Stimulated activated CD8-positive, alpha-beta memory T cell treated with anti-CD3 and anti-CD28 coated beads, Interleukin-7, amount 100 ng/mL, for 48 hours (primary cell): ENCODE measurements at places on chromosomes 5 and 9.

DNA sequence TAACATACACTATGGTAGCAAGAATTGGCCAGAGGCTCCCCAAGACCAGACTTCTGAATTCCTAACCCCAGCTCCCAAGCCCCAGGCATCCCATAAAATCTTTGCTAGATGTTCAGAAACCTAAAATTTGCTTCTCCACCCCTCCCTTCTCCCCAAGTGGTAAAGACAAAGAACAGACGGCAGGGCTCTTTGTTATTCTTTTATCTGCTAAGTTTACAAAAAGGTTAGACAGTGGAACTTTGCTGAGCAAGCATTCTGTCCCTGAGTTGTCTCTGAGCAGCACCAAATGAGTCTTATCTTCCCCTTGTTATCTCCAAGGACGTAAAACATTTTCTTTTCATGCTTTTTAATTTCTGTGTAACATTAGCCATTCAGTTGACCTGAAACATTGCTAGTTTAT, 30.2 kb downstream of the TJP2 start:
- DNase-seq = no peak

DNA sequence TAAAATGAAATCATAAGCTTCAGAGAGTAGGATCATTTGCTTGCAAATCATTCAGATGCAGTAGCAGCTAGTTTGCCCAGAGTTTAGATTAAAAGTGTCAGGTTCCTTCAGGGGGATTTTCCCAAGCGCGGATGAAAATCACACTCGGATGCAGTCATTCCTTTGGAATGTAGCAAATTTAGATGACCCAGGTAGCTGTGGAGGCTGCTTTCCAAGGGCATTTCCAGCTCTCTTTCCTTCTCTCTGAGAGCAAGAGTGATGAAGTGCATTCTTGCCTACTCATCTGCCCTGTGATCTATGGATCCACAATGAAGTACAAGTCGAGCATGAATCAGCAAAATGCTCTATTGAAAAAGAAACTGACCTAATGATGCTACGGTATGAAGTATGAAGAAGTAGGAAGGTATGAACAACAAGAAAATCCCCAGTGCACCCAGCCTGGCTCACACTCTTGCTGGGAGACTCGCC, 200.2 kb downstream of the PLK2 start:
- no peak for DNase-seq

DNA sequence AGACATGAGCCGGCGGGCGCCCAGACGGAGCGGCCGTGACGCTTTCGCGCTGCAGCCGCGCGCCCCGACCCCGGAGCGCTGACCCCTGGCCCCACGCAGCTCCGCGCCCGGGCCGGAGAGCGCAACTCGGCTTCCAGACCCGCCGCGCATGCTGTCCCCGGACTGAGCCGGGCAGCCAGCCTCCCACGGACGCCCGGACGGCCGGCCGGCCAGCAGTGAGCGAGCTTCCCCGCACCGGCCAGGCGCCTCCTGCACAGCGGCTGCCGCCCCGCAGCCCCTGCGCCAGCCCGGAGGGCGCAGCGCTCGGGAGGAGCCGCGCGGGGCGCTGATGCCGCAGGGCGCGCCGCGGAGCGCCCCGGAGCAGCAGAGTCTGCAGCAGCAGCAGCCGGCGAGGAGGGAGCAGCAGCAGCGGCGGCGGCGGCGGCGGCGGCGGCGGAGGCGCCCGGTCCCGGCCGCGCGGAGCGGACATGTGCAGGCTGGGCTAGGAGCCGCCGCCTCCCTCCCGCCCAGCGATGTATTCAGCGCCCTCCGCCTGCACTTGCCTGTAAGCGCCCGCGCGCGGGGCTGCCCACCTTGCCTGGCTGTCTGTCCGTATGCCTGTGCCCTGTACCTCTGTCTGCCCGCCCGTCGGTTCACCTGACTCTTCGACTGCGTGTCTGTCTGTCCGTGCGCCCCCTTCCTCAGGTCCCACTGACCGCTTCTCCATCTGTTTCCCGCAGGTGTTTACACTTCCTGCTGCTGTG, 412 bp downstream of the FGF18 start:
- DNase-seq = no peak

GRCh38 chr9:34443533-34443932, 14.8 kb downstream of the FAM219A start:
- no peak for DNase-seq

DNA sequence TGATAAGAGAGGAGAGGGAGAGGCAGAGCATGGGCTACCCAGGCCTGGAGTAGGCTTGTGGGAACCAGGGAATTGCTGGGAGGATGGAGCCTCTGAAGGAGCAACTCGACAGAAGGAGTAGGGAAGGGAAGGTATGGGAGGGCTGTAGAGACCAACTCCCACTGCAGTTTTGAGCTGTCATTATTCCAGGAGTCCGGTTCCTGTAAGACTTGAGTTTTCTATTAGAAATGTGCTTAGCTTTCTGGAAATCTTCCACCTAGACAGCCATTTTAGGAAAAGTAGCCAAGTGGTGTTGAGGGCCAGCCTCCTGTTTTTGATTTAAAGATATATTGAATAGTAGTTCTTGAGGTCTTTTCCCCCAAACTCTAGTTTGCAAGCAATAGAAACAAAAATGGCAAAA, 323.5 kb downstream of the LRRC70 start:
- no peak for DNase-seq

DNA sequence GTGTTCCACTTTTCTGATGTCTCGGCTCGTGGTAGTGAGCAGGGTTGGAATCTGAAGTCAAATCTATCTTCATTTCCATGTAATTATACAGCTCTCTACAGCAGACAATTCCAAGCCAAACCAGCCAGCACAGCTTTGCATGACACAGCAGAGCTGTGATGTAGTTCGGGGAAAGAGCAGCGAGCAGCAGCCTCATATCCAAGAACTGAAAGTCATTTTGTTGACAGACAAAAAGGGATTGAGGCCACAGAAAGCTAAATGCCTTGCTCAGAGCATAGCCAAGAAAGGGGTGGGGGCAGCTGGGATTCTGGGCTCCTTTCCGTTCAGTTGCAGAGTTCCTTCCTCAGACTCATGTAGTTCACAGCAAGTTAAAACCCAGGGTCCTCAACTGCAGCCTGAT, 32.1 kb downstream of the LCP2 start:
- DNase-seq = no peak

- no peak for DNase-seq
These were observed 107.3 kb upstream of the ALDH1B1 start for GRCh38 chr9:38285236-38285635.

DNA sequence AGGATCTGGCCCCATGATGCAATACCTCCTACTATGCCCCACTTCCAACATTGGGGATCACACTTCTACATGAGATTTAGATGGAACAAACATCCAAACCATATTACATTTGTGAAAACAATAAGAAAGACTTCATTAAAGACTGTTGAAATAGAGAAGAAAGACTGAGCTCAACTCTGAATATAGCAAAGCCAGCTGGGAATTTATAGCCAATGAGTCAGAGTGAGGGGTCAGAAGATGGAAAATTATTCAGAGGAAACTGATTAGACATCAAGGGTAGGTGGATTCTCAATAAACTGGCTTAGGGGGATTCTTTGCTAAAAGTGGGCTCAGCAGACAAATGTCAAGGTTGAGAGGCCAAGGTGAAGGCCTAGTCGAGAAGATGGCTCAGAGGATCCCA, 25.6 kb downstream of the BTF3 start:
- no peak for DNase-seq

GRCh38 chr5:64165500-64166200, at the start of gene RNF180:
Gene RNF180, plus strand, starts transcription at chr5:64165843. Its CDS starts 34,965 bp downstream, at chr5:64200808.
- DNase-seq = no peak

GRCh38 chr5:63803165-63803564, 159.1 kb downstream of the HTR1A start:
- DNase-seq = no peak

GRCh38 chr9:117656002-117656401, 48.2 kb upstream of the TLR4 start:
- DNase-seq = no peak

DNA sequence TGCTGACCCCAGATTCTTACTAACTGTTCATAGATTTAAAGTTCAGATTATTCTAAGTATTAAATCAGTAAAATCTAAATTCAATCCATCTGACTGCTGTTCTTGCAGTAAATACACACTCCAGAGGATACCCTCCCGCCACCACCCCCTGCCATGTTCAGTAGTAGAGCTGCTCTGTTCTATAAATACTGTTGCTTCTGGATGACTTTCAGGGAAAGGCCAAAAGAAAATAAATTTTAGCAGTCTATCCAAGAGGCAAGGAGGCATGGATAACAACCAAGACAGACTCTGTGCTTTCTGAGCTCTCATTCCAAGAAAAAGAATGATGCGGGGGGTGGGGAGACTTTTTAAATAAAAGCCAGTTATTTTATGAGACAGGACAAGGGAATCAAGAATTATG, 115.1 kb downstream of the ADAMTS6 start:
- DNase-seq = no peak

DNA sequence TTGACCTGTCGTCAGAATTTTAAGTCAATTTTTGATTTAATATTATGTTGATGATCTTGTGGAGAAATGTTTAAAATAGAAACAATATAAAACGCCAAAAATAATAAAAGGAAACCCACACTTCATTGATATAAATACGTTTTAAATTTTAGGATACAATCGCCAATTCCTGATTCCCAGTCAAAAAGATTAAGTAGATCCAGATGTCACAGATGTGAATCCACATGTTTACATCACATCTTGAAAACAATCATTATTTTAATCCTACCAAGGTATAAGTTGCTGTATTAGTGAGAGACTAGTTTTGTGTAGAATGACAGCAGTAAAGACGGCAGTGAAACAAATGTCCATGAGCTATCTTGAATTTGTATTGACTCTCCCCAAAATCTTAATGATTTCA, 4.9 kb downstream of the TAS2R1 start:
- DNase-seq = no peak

- no peak for DNase-seq
These were observed 9.4 kb downstream of the SRD5A1 start for GRCh38 chr5:6642655-6643054.

DNA sequence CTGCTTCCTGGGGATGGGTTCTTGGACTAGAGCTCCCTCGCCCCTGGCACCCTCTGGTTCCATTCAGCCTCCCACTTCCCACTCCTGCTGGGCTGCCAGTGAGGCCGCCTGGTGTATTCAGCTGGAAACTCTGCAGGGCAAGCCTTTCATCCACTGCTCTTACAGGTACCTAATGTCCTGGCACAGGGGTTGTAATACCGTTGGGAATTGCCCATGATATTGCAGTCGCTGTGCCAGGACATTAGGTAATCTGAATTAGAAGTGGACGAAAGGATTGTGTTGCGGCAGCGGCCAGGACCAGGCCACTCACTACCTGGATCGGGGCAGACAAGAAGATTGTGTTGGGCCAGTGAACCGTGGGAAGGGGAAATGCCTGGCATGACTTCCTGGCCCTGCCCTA, 13.1 kb downstream of the TMOD1 start:
- no peak for DNase-seq

- DNase-seq = no peak
These were observed 344.8 kb downstream of the ZNF608 start for GRCh38 chr5:124401476-124402143.

DNA sequence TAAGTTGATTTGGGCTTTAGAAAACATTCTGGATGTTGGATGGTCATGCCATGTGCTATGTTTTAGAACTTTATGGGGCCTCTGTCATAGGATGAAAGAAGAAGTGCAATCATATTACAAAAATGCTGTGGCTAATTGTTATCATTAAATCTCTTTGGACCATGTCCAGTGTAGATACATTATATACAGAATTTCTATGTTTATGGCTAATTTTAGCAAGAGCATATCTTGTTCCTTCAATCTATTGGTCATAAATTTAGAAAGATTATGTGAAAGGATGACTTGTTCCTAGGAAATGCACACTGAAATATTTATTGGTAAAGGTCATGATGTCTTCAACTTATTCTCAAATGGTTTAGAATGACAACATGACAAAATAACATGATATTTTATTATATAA, 42.4 kb upstream of the ELL2 start:
- DNase-seq = no peak

GRCh38 chr9:127965953-127966352, 14.8 kb downstream of the EEIG1 start:
- DNase-seq = no peak

DNA sequence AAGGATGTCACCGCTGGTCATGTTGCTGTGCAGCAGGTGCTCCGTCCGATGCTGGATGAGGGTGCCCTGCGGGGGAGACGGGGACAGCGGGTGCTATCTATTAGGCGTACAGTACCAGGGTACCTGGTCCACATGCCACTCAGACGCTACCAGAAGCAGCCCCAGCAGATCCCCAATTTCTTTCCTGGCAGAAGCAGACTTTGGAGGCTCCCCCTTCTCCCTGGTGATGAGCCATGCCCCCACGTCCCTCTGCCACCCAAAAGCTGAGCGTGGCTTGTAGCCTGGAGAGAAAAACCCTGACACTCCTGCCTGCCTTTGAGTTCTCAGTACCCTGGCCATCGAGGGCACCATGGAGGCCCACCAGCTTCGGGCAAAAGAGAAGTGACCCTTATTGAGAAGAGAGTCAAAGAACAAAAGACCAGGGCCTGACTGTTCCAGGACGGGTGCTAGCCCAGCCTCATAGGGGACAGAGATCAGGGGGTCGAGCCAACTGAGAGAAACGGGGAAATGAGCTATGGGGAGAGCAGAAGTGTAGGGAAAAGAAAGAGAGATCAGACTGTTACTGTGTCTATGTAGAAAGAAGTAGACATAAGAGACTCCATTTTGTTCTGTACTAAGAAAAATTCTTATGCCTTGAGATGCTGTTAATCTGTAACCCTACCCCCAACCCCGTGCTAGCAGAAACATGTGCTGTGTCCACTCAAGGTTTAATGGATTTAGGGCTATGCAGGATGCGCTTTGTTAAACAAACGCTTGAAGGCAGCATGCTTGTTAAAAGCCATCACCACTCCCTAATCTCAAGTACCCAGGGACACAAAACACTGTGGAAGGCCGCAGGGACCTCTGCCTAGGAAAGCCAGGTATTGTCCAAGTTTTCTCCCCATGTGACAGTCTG, 62.0 kb upstream of the ZNF354B start:
- no peak for DNase-seq

DNA sequence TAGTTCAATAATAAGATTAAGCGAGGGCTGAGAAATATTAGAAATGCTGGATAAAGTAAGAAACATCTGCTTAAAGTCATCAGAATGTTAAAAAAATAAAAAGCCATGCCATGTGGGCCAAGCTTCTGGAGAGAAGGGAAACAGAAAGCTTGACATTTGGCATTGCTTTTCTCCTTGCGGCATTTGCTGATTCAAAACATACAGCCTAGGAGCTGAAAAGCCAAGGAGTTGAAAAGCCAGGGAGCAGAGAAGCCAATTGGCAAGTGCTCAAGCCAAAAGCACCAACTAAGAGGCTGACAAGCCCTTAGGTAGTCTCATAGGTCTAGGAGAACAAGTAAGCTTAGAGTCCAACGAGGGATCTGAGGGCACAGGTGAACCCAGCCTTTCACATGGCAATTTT, 754.3 kb downstream of the TLE4 start:
- no peak for DNase-seq

- no peak for DNase-seq
These were observed 1.8 kb upstream of the PDE8B start for GRCh38 chr5:77208507-77209163.

- DNase-seq = no peak
These were observed 16.1 kb upstream of the FAM174A start for GRCh38 chr5:100519075-100519474.
